Stimulated activated CD4-positive, alpha-beta T cell treated with anti-CD3 and anti-CD28 coated beads, TNF-alpha, amount 100 ng/mL, for 24 hours (primary cell): ENCODE measurements at places on chromosomes 1 and 21.

DNA sequence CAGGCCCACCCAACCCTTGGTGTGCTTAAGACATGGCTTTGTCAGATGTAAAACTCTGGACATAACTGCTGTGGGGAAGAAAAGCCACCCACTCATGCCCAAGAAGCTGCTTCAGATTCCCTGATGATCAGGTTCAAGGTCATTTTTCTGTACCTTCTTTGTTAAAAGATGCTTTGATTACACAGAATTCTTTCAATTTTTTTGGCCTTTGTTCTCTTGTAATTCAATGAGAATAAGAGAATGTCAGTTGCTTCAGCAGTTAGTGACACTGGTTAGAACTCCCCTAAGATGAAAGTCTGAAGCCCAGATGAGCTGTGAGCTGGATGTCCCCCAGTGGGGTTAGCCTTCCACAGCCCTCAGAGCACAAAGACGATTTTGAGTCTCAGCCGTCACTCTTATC, 152.7 kb downstream of the CHRM3 start:
- DNase-seq = no peak

DNA sequence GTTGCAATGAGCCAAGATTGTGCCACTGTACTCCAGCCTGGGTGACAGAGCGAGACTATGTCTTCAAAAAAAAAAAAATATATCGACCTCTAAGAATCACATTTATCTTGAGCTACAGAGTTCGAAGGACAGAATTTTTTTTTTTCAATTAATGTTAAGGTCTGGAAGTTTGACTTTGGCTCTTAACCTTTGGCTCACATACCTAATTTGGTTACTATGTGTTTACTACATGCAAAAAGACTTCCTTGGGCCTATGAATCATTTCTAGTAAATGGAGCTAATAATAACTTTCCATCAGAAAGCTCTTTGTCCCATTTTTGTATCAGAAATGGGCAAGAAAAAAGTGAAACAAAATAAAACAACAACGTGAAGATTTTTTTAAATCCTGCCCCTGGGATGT, 351.2 kb downstream of the SMYD3 start:
- DNase-seq = no peak

DNA sequence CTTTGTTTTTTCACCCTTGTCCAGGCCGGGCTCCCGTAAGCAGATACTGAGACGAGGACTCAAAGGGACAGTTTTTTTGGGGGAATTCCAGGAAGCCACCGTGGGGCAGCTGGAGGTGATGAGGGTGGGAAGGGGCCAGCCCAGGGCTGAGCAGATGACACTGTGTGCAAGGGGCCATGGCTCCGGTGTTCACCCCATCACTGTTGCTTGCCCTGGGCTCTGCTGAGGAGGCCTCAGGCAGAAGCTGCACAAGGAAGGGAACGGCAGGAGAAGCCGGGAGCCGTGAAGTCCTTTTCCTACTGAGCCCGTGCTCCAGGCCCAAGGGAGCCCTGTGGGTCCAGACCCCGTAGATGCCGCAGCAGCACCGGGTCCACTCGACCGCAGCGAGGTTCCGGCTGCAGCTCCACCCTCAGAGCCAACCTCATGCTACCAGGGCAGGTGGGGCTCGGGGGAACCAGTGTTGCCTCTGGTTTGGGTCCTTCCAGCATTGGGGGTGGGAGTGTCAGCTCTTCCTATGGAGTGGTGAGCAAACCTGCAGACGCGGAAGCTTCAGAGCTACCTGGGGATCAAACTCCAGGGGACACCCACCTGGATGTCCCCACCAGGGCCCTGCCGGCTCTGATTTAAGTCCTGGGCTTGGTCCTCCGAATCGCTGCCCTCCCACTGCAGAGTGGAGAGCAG, 4.3 kb upstream of the CALML6 start:
- DNase-seq = no peak

- no peak for DNase-seq
These were observed 133.4 kb downstream of the NFIA start for GRCh38 chr1:61215676-61216289.

- no peak for DNase-seq
These were observed at the start of gene KIRREL1 for GRCh38 chr1:157993147-157993917. Gene KIRREL1, plus strand, starts transcription at chr1:157993645. Its CDS starts 32 bp downstream, at chr1:157993677.
